ENCODE measurements at places on chromosomes 1 and 21.

GRCh38 chr1:163186862-163187261, 15.9 kb downstream of the RGS5 start:
- DNase-seq = no peak

GRCh38 chr1:29469457-29469856, 233.1 kb downstream of the PTPRU start:
- DNase-seq = no peak

- no peak for DNase-seq
Measured at GRCh38 chr1:230365723-230366307, 60.3 kb downstream of the PGBD5 start.

DNA sequence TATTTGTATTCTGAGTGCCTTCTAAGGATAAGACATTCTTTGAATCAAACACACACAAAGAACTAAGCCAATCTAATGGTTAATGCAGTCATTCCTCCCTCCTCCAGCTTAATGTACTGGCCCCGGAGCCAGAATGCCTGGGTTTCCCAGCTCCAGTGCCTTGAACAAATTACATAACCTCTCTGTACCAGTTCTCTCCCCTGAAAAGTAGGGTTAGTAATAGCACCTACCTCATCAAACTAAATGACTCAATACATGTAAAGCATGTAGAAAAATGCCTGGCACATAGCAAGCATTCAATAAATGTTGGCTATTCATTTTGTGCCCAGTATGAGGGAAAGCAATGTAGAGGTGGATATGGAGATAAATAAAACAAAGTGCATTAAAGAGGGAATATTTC, 14.0 kb downstream of the C1orf52 start:
- DNase-seq = no peak

- no peak for DNase-seq
Measured at GRCh38 chr1:866095-866494, 57.6 kb upstream of the SAMD11 start.

DNA sequence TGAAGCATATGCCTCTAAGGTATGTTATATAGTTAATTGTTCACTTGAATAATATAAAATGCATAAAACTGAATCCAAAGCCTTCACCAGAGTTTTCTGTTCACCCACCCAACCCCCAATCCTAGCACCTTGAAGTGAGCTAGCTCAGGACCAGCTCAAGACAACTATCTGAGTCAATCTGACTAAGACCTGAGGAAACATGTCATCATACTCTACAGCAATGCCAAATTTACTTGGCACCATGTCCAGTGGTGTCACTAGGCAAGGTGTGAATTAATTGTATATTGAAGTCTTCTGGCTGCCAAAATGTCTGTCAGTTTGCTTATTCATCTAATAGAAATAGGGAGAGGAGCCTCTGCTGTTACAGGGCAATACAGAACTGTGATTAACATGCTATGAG, 3.8 kb downstream of the DNASE2B start:
- DNase-seq = no peak

DNA sequence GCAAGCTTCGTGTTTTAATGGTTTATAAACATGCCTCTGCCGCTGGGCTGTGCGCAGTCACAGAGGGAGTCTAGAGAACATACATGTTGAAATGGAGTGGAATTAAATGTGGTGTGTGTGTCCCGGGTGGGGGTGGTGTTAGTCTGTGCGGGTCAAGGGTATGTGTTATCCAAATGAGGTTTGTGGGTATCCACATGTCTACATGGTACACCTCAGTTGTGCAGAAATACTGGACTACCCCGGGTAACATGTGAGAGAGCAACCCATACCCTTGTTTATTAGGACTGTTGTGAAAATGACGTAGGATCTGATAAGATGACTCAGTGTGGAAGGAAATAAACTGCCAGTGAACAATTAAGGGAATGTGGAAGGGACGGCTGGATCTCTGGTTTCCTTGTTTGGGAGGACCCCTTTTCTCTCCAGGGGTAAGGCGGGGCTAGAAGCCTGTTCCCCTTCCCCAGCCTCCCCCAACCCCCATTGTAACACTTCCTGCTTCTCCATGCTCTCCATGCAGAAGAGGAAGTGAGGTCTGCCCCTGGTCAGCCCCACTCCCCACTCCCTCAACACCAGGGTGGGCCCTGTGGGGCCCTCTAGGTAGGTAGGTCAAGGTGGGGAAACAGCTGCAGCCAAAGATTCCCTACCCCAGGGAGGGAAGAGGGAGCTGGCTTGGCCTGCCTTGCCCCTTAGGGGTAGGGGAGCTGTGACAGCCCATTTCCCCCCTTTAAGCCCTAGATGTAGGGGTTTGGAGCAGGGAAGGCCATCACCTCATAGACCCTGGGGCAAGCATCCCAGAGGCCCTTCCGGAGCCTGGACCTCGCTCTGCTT, 690 bp downstream of the EPS8L3 start:
- no peak for DNase-seq

DNA sequence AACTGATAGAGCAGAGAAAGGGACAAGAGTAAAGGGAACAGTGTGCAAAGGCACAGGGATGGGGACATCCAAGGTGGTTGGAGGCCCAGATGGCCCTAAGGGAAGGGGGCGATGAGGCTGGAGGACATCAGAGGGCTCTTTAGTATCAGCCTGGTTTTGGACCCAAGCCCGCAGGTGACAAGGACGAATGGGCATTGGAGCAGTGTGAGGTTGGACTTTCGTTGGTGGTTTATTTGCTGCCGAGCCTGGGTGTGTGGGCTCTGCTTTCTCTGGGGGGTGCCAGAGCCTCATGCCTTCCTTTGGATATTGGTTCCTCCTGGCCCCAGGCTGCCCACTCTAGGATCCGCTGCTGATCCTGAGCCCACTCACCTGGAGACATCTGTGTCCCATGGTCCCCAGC, 12.1 kb downstream of the FOXO6 start:
- no peak for DNase-seq

DNA sequence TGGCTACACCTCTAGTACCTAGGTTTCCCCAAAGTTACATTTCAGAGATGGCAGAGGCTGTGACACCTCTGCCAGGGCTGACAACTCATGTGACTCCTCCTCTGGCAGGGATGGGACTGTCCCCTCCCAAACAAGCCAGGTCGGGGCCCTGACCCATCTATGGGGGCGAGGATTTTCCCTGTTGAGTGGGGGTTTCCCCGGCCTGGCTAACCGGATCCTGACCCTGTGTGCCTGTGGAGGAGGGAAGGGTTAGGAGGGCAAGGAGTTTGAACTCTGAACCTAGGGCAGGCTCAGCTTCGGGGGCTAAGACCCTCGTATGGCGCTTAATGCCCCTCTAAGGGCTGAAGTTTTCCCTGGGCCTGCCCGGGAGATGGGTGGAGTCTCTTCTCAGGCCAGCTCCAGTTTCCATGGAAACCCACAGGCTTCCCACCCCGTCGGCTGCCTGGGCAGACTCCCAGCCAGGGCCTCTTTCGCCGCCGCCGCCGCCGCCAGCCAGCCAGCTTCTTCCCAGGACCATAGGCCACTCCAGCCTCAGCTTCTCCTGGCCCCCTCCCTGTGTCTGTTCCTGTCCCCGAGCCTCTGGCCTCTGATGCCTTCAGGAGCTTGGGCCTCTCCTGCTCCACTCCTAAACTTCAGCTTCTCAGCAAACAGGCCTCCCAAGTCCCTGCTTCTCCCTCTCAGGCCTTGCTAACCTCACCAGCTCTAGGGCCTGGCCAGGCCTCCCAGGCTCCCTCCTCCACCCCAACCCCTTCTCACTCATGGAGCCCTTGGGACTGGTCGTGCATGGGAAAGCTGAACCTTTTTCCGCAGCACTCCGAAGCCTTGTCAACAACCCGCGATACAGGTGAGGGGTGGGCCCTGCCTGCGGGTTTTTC, at the start of gene BTBD19:
Gene BTBD19 (plus strand): TSS at position 461 of the 875 bp plus-strand sequence. CDS start 298 bp downstream, at position 759.
- no peak for DNase-seq

DNA sequence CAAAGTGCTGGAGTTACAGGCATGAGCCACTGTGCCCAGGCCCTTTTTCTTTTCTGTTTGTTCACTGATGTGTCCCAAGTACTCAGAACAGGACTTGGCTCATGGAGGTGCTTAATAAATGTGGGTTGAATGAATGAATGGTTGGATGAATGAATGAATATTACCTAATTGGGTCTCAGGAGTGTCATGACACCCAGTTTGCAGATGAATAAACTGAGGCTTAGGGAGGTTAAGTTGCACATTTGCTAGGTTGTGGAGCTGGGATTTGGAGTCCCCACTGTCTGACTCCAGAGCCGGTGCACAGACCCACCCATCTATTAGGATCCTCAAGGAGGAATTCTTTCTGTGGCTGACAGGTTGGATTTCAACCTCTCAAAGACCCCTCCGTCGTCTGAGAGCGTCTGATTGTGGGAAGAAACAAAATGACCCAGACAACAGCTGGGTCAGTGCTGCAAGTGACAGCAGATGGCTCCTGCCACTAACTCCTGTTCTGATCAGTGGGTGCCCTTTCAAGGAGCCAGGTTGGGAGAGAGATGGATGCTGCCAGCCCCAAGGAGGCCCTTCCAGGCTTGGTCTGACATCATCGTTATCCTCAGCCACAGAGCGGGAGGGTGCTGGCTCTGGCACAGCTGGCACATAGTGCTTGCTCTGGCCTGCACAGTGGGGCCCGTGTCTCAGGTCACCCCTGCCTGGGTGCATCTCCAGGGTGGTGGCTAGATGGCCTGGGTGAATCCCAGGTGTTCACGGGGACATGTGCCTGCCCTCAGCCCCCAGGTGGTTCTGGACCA, 24.2 kb downstream of the ARHGEF10L start:
- no peak for DNase-seq

DNA sequence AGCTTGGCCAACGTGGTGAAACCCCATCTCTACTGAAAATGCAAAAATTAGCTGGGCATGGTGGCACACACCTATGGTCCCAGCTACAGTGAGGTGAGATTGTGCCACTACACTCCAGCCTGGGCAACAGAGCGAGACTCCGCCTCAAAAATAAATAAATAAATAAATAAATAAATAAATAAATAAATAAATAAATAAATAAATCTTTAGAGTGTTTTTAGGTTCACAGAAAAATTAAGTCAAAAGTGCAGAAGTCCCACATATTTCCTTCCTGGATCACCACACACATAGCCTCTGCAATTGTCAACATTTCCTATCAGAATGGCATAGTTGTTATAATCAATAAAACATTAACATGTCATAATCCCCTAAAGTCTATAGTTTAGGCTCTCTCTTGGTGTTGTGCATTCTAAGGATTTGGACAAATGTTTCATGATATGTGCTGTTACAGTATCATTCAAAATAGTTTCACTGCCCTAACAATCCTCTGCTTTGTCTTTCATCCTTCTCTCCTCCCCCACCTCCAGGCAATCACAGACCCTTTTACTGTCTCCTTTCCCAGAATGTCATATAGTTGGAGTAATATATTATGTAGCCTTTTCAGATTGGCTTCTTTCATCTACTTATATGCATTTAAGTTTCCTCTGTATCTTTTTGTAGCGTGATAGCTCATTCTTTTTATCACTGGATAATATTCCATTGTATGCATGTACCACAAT, 58.3 kb downstream of the LAMC1 start:
- DNase-seq = no peak

- no peak for DNase-seq
Measured at GRCh38 chr1:222629921-222630535, 12.1 kb downstream of the MIA3 start.

- no peak for DNase-seq
Measured at GRCh38 chr1:41566969-41567368, 82.5 kb upstream of the EDN2 start.

- no peak for DNase-seq
Measured at GRCh38 chr1:6646499-6647148, 22.0 kb downstream of the THAP3 start.

- no peak for DNase-seq
Measured at GRCh38 chr1:233707880-233708815, 94.2 kb downstream of the KCNK1 start.

DNA sequence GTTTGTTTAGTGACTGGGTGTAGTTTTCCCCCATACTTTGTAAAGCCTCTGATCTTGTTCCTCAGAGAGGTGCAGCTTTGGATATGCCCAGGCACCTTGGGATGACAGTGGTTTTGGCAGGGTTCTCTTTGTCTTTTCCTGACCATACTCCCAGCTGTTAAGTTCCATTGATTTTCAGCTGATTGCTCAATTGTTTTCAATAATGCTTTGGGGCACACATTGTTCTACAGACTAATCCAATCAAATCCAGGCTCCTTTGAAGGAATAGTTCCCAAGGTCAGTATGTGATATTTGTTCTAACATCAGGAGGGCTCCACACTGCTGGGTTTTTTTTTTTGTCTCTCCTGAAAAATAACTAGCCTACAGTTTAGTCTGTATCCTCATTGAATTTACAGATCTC, 24.8 kb downstream of the PPP2R5A start:
- DNase-seq = no peak

DNA sequence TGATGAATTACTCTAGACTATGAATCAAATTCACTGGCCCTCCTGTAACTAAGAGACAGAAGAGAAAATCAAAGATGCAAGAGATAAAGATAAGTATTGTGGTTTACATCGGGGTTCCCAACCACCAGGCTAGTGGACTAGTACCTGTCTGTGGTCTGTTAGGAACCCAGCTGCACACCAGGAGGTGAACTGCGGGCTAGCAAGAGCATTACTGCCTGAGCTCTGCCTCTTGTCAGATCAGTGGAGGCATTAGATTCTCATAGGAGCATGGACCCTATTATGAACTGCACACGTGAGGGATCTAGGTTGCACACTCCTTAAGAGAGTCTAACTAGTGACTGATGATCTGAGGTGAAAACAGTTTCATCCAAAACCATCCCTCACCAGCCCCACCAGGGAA, 58.9 kb upstream of the DUSP10 start:
- no peak for DNase-seq

DNA sequence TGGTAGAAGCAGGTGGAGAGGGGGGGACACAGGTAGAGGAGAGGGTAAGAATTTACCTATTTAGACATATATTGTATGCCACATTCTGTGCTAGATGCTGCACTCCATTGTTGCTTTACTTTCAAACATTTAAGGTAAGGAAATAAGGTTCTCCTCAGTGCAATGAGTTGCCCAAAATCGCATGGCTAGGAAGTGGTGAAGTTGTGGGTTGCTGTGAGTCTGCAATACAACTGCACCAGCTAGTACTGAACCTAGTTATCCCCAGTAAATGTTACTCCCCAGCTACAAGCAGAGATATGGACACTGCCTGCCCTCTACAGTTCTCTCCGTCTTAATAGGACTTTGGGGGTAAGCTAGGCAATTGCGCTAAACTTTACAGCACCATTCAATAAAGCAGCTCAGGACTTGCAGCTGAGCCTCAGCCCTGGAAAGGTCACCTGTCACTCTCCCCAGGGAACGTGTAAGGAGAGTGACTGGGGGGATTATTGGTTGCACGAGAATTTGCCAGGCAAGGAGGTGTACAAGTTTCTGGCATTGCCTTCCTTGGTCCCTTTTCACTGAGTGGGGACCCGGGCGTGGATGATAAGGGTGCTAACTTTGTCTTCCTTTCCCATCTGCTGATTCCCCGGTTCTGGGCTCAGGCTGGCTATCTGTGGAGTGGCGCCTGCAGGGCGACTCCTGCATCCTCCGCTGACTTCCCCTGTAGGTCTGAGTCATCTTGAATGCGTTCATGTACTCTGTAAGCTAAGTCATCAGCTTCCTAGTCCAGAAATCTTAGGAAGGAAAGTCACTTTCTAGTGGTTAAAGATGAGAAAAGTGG, 71.3 kb upstream of the CNTN2 start:
- no peak for DNase-seq

DNA sequence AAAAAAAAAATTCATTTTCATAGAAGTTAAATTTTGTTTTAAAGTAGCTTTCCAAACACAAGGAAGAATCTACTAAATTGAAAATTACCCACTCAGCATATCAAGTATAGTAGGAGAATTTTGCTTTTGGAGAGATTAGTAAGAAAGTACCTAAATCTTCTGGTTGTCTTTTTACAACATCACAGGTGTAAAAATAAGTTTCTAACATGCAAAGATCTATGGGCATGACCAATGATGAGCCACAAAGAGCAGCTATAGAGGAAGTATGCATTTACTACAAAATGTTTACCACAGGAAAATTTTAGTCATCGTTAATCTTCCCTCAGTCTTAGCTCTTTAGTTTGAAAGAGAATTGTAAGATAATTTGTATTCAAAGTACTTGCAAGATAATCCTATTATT, 28.1 kb downstream of the ANGPTL3 start:
- DNase-seq = no peak

Measured in stimulated activated CD4-positive, alpha-beta T cell treated with anti-CD3 and anti-CD28 coated beads, Interleukin-1b, Interleukin-23, amount 100 ng/mL, for 1 hour (primary cell).